Uterine smooth muscle cell (primary cell): ENCODE measurements at places on chromosomes 16 and 17. TPM values are rescaled to one million over a fixed set of nuclear protein-coding genes. Genes with fewer than 3 reads are reported as not detected.

EPX gene
- not detected in 2 replicates for total RNA-seq

UNK gene
- 17.1 and 19.6 TPM in 2 replicates for total RNA-seq

NPIPB6 gene
- 0.33 and 0.75 TPM in 2 replicates for total RNA-seq

TM4SF5 gene
- not detected in 2 replicates for total RNA-seq

TXNL4B gene
- total RNA-seq, result 11.2 and 13.2 TPM in 2 replicates

ZNF200 gene
- 8.1 and 9.2 TPM in 2 replicates for total RNA-seq

LGALS9C gene
- not detected in 2 replicates for total RNA-seq

YPEL2 gene
- total RNA-seq, result 4.1 and 8.6 TPM in 2 replicates

HOXB1 gene
- not detected in 2 replicates for total RNA-seq

MMP2 gene
- total RNA-seq, result 657 and 1,958 TPM in 2 replicates

ITGB4 gene
- under 0.01 and 0.62 TPM in 2 replicates for total RNA-seq

CCL8 gene
- not detected in 2 replicates for total RNA-seq

HBM gene
- not detected in 2 replicates for total RNA-seq

ZNF597 gene
- 1.7 and 2.0 TPM in 2 replicates for total RNA-seq

FAM222B gene
- 1.8 and 2.0 TPM in 2 replicates for total RNA-seq

GCGR gene
- total RNA-seq, result not detected in 2 replicates

TERB1 gene
- total RNA-seq, result 0.11 TPM in 1 of 2 replicates, not detected in the other

GRB7 gene
- total RNA-seq, result 0.37 and 1.00 TPM in 2 replicates

PLCD3 gene
- 21.0 and 23.0 TPM in 2 replicates for total RNA-seq

IL17C gene
- total RNA-seq, result 0.12 TPM in 1 of 2 replicates, not detected in the other

RNF112 gene
- 1.5 and 2.1 TPM in 2 replicates for total RNA-seq

CCDC154 gene
- total RNA-seq, result 0.22 and 0.25 TPM in 2 replicates

XAF1 gene
- total RNA-seq, result 20.5 and 60.1 TPM in 2 replicates

KLHL10 gene
- total RNA-seq, result 0.12 TPM in 1 of 2 replicates, not detected in the other

TAOK2 gene
- 56.2 and 62.0 TPM in 2 replicates for total RNA-seq

ZDHHC7 gene
- total RNA-seq, result 89.4 and 97.5 TPM in 2 replicates

TMC8 gene
- not detected in 2 replicates for total RNA-seq

IKZF3 gene
- not detected in 2 replicates for total RNA-seq

MRTFB gene
- 9.7 and 10.0 TPM in 2 replicates for total RNA-seq

KRTAP9-8 gene
- total RNA-seq, result not detected in 2 replicates

ASPHD1 gene
- 9.1 and 9.4 TPM in 2 replicates for total RNA-seq

TNS4 gene
- total RNA-seq, result not detected in 2 replicates

TBC1D3I gene
- total RNA-seq, result 0.33 TPM in 1 of 2 replicates, not detected in the other

CCL22 gene
- not detected in 2 replicates for total RNA-seq

POLR3K gene
- total RNA-seq, result 4.0 and 6.8 TPM in 2 replicates

EPN3 gene
- total RNA-seq, result under 0.01 TPM in 1 of 2 replicates, not detected in the other

ZFP3 gene
- total RNA-seq, result 1.7 and 2.9 TPM in 2 replicates

GFAP gene
- total RNA-seq, result 0.12 TPM in 1 of 2 replicates, not detected in the other

CHTF8 gene
- total RNA-seq, result 48.4 and 52.8 TPM in 2 replicates

CDH5 gene
- 0.33 and 0.50 TPM in 2 replicates for total RNA-seq

KREMEN2 gene
- 0.11 TPM in 1 of 2 replicates, not detected in the other for total RNA-seq

SDF2 gene
- 42.5 and 44.0 TPM in 2 replicates for total RNA-seq

ZNF629 gene
- 7.3 and 7.9 TPM in 2 replicates for total RNA-seq

PDILT gene
- not detected in 2 replicates for total RNA-seq

ENPP7 gene
- 0.12 TPM in 1 of 2 replicates, not detected in the other for total RNA-seq

DNAH2 gene
- 0.22 and 0.37 TPM in 2 replicates for total RNA-seq

CFAP52 gene
- total RNA-seq, result 0.11 and 0.62 TPM in 2 replicates

USH1G gene
- under 0.01 TPM in 1 of 2 replicates, not detected in the other for total RNA-seq

WNT3 gene
- 0.62 and 1.00 TPM in 2 replicates for total RNA-seq

ABCA9 gene
- total RNA-seq, result 4.3 and 7.0 TPM in 2 replicates
